Suprapubic skin (tissue), 4 donors: ENCODE measurements at places on chromosomes 5 and 9.

DNA sequence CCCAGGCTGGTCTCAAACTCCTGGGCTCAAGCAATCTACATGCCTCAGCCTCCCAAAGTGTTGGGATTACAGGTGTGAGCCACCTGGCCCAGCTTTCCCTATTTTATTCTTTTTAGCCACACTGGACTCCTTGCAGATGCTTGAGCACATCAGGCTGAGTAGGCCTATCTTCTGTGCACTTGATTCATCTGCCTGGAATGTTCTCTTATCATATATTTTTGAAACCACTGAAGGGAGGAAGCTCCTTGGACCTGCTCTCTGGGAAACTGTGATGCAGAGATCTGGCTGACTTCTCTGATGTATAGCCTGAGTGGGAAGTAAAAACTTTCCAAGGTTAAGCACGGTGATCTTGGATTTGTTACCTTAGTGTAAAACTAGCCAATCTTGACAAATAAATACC is 6.5 kb upstream of the MAT2B start:
- no peak for DNase-seq

DNA sequence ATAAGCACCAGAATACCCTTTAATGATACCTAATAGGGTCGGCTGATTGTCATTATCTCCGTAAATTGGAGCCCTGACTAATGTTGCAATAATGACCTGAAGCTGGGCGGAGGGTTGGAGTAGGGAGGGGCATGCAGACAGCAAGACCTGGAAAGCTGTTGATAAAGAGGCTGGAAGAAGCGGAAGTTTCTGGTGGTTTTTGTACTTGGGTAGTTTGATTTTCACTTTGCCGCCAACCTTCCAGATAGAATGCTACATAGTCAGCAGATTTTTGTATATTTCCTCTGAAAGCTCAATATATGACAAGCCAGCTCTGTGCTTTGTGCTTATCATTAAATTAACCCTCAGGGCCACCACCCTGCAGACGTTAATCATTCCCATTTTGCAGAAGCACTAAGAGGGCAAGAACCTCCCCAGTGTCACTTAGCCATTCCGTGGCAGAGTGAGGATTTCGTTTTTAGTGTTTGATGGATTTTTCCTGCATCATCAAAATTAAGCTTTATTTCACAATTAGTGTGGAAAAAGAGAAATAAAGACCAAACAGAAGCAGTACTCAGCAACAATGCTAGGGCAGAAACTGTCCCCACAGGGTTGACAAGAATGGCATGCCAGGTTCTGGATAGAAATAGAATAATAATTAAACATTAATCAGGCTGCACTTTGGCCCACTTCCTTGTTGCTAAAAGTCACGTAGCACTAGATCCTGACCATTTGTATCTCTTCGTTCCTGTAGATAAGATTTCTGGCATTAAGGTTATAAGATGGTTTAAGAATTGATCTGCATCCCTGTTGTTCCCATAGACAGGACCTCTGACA is 34.7 kb downstream of the DIRAS2 start:
- DNase-seq, result no peak

DNA sequence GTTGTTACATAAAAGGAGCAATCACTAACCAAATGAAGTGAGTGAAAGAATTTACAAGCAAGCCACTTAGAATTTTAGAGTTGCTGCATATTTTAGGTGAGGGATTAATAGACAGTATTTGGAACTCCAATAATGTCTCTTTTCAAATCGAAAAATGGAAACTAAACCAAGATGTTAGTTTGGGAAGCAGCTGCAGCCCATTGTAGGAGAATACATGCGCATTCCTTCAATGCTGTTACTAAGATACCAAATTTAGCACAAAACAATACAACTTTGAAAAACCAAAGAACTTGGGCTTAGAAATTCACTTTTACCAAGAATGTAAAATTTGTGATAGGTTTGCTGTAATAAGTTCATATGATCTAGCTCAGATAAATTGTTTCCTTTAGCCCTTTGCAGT is 411.8 kb upstream of the CDH6 start:
- no peak for DNase-seq

DNA sequence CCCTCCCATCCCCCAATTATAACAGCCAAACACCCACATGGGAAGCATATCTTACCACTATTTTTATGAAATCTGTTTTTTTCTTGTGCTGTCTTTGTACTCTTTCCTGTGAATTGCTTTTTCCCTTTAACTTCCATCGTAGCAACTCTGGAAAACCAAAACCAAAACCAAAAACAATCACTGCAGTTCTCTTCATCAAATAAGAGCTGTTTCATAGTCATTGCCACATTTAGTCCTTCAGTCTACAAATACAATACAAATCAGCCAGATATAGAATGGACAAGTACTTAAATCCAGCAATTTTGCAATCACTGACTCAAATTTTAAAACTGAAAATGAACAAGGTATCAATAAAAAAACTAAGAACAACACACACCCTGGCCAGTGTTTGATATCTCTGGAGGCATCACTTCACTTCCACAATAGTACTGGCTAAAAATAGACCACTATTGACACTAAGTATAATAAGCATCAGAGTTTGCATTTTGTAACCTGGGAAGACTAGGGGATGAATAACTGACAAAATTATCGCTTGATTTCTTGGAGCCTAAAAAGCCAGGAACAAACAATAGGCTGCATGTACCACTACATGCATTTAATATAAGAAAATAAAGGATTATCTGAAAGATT is 5.4 kb downstream of the PUM3 start:
- no peak for DNase-seq

DNA sequence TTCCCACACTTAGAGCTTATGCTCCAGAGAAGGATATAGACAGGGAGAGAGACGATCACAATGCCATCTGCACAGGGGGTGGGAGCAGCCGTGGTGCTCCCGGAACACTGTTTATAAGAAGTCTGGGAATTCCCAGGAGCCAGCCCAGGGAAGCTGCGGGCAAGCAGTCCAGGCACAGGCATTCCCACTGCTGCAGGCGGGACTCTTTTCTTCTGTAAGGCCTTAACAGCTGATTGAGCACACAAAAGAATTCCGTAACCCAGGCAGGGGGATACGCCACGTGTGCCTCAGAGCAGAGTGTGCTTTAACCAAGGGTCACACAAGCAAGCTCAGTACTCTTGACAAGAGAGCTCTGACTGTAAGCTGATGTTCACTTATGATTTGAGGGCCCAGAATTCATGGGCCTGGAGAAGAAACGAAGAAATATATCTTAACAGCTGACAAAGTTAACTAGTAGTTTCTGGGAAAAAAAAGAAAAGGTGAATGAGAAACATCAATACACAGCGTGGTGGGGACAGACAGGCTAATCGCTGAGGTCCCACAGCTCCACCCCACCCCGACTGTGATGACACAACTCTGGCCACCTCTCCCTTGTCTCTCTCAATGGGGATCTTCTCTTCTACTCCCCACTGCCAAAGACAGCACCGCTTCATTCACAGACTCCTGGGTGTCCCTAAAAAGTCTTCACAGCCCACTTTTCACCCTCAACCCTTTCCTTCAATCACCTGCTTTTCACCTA is 85.9 kb upstream of the SIMC1 start:
- no peak for DNase-seq

GRCh38 chr5:143638654-143639053 is 173.3 kb upstream of the HMHB1 start:
- DNase-seq, result no peak

- no peak for DNase-seq
Observed at GRCh38 chr9:38724754-38725153, 4.8 kb upstream of the FAM240B start.

GRCh38 chr5:152638996-152639552 is 234.0 kb upstream of the NMUR2 start:
- no peak for DNase-seq

GRCh38 chr5:4335078-4335477 is 739.4 kb downstream of the IRX1 start:
- DNase-seq, result no peak

GRCh38 chr5:181119105-181119504 is 11.9 kb downstream of the OR2V1 start:
- no peak for DNase-seq

DNA sequence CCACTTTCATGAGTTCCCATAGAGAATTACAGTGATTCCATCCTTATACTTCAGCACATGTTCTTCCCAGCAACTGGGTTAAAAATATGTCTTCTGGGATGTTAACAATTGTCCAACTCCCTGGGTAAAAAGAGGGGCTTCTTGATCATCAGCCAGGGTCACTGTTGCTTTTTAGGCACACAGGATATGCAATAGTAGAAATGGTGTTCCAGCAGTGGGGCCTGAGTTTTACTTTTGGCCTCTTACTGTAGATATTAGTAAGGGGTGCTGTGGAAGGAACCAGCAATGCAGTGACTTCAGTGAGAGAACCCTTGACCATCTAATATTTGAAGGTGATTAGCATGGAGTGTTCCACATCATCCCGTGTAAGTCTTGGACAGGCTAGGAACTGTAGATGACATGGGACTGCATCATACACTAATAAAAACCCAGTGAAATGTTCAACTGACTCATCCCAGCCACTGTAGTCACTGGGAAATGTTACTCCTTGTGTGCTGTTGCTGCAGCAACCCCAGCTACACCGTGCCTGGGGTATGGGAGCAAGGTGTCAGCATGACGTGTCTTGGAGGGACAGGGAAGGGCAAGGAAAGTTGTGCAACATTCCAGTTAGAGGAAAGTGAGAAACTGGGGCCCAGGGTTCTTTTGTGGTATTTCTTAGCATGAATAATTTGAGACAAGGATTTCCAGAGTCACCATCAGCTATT is 610.9 kb downstream of the RAB3C start:
- DNase-seq, result no peak

GRCh38 chr9:83538172-83538889 is at the start of gene FRMD3:
Gene FRMD3 (minus strand): TSS chr9:83538401. CDS start chr9:83538231, 170 bp downstream.
- DNase-seq, result peak; percentile 82

- DNase-seq, result peak; percentile 44
Observed at GRCh38 chr5:74685979-74686631, 1.1 kb downstream of the HEXB start.

DNA sequence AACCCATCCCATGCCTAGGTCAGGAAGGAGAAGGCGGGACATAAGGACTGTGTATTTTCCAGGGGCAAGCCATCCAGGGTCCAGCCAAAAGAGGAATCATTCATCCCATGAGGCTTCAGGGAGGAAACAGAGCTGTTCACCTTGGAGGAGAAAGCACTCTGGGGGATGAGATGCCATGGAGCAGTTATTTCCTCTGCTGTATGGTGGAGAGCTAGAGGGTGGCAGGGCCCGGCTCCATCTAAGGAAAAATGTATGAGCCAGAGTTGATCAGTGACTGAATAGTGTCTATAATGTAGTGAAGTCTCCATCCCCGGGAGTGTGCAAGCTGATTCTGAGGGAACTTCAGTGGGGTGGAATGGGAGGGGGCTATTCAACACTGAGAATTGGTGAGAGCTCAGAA is 8.0 kb downstream of the ENHO start:
- DNase-seq, result peak; percentile 20

- DNase-seq, result no peak
Observed at GRCh38 chr9:2625427-2625826, 3.8 kb downstream of the VLDLR start.

DNA sequence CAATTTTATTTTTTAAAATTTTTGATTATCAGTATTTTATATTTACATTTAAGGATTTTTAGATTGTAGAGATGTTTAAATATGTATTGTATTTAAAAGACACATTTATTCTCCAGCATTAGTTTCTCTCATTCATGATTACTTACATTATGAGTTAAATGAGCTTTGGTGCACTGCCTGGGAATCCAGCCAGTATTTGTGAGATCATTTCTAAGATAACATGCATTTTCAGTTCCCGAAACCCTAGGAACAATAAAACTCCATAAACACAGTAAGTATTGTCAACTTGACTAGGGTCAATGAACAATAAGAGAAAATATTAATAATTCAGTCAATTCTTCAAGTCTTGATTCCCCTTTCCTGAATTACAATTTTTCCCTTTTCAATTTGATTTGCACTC is 403.3 kb downstream of the PLK2 start:
- DNase-seq, result no peak

- DNase-seq, result no peak
Observed at GRCh38 chr5:157978061-157978460, 119.1 kb upstream of the CLINT1 start.

GRCh38 chr9:84278130-84278529 is 62.4 kb downstream of the SLC28A3 start:
- no peak for DNase-seq

DNA sequence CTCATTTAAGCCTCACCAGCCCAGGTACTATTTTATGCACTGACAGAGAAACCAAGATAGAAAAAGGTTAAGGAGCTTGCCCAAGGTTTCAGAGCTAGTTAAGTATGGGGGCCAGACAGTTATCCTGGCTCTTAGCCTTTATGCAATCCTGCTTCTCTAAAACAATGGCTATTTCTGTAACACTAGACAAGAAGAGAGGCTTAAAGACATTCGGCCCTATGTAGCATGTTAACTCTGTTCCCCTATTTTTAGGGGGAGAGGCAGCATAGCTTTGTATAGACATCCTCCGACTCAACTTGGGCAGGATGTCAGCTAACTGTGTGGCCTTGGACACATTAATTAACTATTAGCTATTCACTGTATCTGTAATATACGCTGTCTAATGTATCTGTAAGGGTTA is 54.6 kb downstream of the LHFPL2 start:
- no peak for DNase-seq

GRCh38 chr9:128408963-128409431 is 11.7 kb upstream of the CERCAM start:
- DNase-seq, result no peak

DNA sequence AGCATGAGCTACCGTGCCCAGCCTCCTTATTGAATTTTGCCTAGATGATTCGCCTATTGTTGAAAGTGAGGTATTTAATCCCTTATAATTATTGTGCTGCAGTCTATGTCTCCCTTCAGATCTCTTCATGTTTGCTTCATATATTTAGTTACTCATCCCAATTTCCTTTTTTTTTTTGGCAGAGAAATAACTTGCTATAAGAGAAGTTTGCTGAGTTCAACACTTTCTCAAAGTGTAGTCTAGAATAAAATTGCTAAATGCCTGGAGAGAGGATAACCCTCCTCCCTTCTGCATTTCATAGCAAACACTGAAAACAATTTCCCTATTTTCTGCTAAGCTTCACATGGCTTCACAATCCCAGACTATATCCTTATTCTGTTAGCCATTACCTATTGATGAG is 136.6 kb upstream of the CD180 start:
- DNase-seq, result no peak

DNA sequence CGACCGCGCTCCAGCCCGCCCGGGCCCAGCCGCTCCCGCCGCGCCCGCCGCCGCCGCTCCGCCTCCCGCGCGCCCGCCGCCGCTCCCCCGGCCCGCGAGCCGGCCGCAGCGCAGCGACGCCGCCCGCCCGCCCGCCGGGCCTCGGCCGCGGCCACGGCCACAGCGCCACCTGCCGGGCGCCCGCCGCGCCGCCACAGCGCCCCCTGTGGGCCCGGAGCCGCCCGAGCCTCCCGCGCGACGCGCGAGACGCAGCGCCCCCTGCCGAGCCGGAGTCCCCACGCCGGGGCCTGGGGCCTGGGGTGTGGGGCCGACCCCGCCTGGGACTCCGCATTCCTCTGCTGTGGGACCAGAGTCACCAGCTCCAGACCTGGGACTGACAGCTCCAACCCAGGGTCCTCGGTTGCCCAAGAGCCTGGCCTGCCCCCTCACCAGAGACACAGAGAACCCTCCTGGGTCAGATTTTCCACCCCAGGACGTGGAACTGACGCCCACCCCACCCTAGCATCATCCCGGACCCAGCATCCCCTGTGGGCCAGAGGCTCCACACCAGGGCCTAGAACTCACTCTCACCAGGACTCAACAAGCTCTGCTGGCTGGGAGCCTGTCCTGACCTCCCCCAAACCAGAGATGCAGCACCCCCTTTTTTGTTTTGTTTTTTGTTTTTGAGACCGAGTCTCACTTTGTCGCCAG is at the start of gene RAPGEF1:
RAPGEF1 (minus strand) TSS at position 118 of the 690 bp plus-strand sequence. CDS start 246 bp downstream, outside the sequence.
- DNase-seq, result peak; percentile 78
